Lower lobe of right lung (tissue), 2 donors: ENCODE measurements at places on chromosomes 7 and 10. TPM values are rescaled to one million over a fixed set of nuclear protein-coding genes. Genes with fewer than 3 reads are reported as not detected.

DNA sequence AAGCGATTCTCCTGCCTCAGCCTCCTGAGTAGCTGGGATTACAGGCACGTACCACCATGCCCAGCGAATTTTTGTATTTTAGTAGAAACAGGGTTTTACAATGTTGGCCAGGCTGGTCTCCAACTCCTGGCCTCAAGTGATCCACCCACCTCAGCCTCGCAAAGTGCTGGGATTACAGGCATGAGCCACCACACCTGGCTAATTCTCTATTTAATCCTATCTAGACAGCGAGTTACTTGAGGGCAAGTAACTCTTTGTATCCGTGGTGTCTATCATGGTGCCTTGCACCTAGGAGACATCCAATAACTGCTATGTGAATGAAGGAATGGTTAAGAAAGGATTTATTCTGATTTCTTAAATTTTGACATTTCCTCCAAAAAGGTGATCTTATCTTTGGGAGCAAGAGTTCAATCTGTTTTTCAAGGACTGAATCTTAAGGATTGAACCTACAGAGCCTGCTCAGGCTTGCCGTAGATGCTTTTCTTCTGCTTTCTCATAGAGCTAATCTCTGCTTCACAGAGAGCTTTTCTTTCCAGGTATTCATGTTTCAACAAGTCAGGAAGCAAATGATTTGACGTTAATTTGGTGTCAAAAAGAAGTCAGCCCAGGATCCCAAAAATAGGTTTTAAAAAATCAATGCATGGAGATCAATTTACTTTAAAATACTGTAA is 101.6 kb downstream of the CUL2 start:
- no peak for DNase-seq

DNA sequence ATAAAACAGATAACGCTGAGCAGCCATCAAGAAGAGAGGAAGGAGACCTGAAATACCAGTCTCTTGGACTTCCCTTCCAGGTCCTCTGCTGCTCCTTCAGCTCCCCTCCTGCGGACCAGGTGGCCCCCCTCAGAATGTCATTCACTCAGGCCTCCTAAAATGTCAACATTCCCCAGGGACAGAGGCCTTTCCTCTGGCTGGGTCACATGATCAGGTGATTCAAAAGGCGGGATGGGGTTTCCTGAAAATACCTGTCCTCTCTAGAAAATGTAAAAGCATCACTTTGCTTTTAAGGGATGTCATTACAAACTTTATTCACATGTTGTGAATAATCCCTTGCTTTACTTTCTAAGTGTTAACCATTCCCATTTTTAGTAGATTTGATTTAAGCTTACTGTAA is 311.1 kb downstream of the INHBA start:
- DNase-seq, result no peak

DNA sequence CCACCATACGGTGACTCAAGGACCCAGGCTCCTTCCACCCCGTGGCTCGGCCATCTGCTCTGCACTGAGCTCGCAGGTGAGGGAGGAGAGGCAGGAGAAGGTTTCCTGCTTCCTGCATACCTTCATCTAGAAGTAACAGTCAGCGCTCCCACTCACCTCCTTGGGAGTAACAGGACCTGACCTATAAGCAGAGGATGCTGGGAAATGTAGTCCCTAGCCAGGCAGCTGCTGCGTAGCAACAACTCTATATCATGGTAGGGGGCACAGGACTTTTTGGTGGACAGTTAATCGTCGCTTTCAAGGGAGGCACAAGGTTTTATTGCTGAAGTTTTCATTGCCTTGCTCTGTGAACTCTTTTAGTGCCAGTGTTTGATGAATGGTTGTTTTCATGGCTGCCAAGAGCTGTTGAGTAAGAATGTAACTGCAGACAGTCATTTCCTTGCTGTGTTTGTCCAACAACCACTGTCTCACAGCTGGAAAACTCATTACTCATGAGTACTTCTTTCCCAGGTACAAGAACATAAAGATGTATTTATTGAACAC is 10.2 kb upstream of the ZFYVE27 start:
- no peak for DNase-seq

GRCh38 chr10:99540657-99541531 is 8.2 kb downstream of the NKX2-3 start:
- no peak for DNase-seq

- no peak for DNase-seq
Observed at GRCh38 chr7:75629044-75629443, 109.7 kb downstream of the HIP1 start.

SMO gene
- total RNA-seq, result 3.1 TPM

- DNase-seq, result peak; percentile 52
Observed at GRCh38 chr7:157432957-157433576, 96.3 kb downstream of the DNAJB6 start.

CALHM3 gene
- total RNA-seq, result not detected

DNA sequence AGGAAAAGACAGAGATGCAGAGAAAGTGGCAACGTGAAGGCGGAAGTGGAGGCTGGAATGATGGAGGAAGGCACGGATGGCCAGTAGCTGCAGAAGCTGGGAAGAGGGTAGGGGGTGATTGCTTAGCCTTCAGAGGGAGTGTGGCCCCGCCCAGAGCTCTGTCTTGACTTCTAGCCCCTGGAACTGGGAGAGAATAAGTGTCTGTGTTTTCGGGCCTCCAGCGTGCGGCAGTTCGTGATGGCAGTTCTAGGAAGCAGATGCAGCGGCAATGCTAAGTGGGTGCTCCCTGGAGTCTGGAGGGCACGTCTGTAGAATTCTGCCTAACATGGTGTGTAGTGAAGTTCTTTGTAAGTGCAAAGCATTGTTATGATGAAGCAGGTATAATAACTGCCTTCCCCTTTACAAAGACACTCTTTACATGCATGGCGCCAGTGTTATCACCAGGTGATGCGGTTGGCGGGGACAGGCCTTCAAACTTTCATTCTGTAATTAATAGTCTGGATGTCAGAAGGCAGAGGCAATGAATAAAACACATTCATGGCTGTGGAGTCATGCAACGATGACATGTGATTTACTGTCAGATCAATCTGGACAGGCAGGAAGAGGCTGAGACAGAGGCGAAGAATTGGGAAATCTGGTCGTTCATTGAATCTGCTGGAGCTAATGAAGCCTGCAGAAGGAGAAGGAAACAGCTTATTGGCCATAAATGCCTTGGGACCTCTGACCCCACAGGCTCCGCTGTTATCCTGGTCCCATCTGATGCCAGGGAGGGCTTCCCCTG is 228.6 kb downstream of the GLRX3 start:
- DNase-seq, result no peak

DNA sequence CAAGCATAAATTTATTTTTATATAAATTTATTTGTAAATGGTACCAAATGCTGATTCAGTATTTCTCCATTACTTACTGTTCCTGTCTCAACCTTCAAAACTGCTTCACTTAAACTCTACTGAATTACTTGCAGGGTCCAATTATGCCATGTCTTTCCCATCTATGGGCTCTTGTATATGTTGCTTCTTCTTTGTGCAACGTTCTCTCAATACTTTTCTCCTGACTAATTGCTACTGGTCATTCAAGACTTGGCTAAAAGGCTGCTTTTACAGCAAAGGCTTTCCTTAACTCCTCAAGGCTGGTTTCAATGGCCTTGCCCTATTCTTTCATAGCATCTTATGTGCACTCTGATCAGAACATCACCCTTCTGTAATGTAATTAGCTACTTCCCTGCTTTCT is 67.9 kb downstream of the RNLS start:
- DNase-seq, result no peak

DNA sequence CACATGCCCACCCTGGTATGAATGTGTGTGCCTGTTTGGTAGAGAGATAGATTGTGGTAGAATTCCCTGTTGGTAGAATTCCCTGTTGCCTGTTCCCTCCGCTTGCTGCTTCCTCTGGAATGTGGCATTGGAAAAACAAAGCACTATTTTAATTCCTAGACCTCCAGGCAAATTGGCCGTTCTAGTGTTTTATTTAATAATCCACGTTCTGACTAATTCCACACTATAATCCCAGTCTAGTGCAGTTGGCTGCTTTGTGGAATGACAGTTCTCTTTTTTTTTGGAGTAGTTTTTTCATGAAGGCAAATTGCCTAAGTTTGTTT is 2.0 kb downstream of the HECW1 start:
- DNase-seq, result no peak

GRCh38 chr10:88542522-88542921 is 40.6 kb downstream of the RNLS start:
- DNase-seq, result no peak

IFIT1B gene
- total RNA-seq, result not detected

CLCN1 gene
- total RNA-seq, result not detected

APBB1IP gene
- 36.8 TPM for total RNA-seq

RAPGEF5 gene
- total RNA-seq, result 85.1 TPM

DNA sequence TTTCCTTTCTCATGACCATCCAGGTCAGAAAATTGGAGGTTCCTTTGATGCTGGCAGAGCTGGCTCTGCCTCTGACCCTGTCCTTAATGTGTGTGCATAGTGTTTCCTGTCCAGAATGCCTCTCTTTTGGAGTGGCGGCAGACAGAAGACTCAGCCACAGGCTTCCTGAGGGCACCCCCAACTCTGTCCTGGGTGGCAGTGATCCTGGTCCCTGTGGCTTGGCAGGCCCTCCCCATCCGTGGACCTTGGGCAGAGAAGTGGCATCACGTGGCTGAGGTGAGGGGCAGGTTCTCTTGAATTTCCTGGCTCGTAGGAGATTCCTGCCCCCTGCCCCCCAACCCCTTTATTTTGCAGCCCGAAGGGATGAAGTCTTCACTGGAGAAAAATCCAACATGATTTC is 133.1 kb downstream of the RGS10 start:
- no peak for DNase-seq

CTBP2 gene
- 73.0 TPM for total RNA-seq

DNA sequence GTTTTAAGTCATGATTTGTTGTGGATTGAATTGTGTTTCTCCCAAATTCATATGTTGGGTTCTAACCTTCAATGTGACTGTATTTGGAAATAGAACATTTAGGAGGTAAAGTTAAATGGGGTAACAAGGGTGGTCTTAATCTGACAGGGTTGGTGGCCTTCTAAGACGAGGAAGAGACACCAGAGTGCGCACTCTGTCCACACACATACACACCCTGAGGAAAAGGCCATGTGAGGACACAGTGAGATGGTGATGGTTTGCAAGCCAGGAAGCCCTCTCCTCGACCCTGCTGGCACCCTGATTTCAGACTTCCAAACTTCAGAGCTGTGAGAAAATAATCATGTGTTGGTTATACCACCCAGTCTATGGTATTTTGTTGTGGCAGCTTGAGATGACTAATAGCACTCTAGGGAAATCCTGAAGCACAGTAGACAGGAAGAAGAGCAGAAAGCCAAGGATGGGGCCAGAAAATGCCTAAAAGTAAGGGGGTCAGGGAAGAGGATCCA is 28.0 kb upstream of the SEM1 start:
- DNase-seq, result no peak

DNA sequence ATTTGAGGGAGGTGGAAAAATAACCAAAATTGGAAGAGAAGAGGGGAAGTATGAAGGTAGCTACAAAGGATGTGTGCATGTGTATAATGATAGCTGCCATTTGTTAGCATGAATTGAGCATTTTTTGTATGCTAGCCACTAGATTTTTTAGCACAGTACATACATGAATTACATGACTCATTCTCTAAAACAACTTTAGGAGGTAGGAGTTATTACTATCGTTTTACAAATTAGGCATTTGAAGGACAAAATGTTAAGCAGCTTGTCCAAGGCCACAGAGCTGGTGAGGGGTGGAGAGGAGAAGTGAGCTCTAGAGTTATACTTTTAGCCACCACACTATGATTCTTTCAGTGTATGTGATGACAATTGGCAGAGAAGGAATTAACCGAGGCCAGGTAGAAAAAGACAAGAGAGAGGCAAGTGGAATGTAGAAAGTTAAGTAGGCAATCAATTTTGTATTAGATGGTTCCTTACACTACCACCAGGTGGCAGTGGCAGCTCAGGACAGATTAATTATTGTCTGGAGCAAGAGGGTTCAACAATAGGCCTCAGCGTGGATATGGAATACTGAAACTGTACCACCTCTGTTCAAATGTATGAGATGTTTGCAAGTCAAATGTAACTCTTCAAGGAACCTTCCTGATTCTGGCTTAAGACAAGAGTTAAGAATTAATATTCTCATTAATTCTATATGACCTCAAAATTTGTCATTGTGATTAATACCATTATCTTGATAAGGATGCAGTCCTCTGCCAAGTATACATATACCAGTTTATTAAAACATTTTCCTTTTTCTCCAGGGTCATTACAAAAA is 128.0 kb downstream of the MBL2 start:
- DNase-seq, result no peak

DNA sequence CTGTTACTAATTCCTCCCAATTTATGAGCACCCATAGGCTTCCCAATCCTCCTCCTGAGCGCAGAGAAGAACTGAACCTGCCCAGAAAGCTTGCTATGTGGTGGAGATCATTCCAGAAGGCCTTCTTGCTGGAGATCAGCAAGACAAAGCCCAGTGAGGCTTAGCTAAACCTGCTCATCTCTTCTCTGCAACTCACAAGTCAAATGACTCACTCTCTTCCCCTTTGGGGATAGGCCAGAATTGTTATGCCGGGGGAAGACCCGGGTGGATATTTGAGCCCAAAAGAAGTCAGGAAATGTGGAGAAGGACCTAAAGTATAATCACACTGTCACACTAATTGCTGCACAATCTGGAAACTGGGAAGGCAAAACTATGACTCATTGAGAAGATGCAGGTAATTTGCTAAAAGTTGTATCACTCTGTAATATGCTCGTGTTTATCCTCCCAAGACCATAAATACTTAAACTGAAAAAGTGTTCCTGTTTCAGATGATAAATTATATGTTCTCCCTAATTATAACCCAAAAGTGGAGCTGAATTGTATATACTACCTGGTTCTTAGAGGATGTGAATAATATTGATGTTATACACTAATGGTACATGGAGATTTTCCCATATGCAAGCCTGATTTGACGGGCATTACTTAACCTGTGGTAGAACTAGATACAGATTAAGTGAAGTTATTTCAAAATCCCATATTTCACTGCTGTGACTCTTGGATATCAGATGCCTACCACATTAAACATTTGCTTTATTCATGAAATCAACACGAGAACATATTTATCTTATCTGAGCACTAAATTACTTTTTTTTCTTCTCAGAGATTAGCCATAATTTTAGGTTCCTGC is 6.4 kb downstream of the NEBL start:
- DNase-seq, result no peak
